RPMI8226 (cell line): ENCODE measurements at places on chromosomes 4 and X.

DNA sequence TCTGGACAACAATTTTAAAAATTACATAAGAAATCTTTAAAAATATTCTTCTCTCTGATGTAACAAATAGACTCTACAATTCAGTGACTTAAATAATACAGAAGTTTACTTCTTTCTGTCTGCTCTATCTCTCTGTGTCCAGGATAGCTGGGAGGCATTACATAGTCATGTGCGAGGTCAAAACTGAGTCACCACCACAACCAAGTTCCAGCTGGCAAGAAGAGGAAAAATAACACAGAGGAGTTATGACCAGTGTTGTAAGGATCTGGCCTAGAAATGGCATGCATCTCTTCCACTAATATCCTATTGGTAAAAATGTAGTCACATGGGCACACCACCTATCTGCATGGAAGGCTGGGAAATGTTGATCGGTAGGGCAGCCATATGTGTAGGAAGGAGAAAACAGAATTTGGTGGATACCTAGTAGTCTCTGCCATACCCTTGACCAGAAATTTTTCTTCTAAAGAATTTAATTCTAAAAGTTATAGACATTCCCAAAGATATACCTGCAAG lies 39.4 kb upstream of the WDFY3 start:
- DNase-seq: no peak

GRCh38 chr4:40003986-40004385 lies 26.3 kb upstream of the PDS5A start:
- peak; percentile 67 for DNase-seq

- no peak for DNase-seq
Measured at GRCh38 chr4:55074386-55074785, 51.0 kb downstream of the KDR start.

DNA sequence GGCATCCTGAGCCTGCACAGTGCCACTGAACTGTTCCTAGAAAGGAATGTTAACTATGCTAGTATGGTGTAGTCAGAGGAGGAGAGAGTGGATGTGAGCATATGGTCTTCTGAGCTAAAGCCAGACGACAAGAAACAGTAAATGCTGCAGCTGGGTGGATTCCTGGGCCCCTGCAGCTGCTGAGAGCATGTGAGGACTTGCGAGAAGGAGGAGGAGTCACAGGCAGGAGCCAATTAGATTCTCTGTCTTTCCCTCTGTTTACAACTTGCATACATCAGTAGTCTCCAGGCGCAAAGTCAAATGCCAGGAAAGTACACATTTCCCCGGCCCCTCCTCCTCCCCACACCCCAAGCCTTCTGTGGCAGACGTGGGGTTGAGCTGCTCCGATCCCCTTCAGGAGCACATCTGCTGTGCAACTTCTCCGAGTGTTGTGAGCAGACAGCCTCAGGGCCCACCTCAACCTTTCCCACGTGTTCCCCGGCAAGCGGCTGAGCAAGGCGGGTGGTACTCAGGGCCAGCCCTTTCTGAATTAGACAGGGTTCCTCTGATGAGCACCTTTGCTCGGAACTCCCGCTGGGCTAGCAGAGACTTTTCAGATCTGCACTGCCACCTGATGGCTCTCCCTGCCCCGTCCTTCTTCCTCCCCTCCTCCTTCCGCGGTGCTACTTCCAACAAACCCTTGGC lies 108.7 kb upstream of the ATP6AP2 start:
- DNase-seq: peak; percentile 63

DNA sequence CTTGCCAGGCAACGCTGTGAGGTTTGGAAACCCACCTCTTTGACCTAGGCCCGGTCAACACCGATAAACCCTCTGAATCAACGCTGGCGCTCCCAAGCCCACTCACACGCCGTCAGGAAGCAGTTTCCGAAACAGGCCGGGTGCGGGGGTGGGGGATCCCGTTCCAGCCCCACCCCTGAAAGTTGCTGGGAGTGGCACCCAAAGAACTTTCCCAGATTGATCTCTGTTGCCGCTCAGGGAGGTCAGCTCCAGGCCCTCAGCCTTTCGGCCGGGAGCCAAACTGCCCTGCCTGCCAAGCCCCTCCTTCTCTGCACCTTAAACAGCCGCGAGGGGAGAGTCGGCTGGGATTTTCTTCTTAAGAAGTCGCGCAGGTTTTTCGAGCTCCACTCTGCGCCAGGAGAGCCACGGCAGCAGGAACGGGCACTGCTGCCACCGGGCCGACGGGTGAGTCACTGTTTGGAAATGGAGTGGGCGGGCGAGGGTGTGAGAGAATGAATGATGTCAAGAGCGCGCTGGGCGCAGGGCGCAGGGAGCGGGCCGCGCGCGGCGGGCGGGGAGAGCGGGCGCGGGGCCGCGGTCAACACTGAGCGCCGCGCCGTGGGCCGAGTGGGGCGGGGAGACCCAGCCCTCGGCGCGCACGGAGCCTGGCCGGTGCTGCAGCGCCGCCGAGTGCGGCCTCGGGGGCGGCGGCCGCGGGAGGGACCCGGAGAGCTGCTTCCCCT lies at the start of gene SGMS2:
TSS of gene SGMS2 (plus strand) at position 583 of the 722 bp plus-strand sequence. CDS start 70,622 bp downstream, outside the sequence.
- peak; percentile 18 for DNase-seq

DNA sequence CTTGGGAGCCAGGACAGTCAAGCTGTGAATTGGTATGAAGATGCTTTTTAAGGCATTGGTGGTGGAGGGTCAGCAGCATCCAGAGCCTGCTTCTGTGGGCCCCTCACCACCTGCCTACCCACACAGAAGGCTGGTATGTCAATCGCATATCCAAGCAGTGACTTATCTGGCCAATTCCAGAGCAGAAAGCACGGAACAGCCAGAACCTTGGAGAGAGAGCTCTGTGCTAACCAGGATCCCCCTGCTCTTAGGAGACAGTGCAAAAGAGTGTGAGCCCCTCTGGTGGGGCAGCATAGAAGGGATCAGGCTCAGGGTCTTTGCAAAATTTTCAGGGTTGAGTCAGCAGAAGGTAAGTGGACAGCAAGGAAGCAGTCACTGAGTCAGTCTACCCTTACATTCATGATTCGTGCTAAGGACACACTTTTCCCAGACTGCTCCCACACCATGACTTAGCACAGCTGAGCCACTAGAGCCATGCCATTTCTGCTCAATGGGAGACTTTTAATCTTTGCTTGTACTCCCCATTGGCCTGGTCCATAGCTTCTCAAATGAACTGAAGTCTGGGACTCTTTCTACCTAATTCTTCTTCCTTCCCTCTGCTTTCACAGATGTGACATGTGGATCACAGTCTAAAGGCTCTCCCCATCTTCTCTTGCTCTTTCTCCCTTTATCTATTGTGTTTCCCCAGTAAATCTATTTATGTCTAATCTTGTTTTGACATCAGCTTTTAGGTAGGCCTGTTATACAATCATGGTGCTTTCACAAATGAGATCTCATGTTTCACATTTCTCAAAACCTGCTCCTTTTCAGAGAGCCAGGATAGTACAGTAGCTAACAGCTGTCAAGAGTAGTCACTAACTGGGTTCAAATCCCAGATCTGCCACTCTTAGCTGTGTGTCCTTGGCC lies 20.0 kb downstream of the MORF4L2 start:
- no peak for DNase-seq

DNA sequence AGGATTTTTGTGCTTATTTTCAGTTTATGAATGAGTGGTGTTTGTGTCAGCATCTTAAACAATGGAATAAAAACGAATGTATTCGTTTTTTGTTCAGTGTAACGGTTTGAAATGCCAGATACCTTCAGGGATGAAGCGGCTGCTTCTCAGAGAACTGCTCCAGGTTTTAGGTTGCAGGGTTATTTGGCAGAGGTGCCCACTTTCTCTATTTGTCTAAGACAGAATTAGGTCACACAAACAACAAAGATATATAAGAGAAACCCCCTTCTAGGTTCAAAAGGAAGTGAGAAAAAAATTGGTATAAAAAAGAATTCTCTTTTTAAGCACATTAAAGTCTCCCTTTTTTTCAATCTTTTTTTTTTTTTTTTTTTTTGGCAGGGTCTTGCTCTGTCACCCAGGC lies 98.9 kb downstream of the MFAP3L start:
- DNase-seq: no peak

DNA sequence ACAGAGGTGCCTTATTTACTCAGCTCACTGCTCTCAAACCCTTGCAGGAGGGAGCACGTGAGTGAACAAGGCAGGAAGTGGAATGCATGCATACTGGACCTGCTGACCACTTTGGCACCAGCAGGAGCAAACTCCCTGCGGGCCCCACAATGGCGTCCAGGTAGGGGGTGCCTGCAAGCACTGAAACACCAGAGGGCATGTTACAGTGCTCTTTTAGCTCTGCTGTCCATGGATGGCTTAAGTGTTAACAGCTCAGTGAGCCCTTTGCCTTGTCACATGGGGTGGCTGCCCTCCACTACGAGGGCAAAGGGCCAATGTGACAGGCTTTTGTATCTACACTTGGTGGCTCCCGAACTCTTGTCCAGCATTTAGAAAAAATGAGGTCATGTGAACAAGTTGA lies 199.5 kb upstream of the UGT8 start:
- DNase-seq: no peak

DNA sequence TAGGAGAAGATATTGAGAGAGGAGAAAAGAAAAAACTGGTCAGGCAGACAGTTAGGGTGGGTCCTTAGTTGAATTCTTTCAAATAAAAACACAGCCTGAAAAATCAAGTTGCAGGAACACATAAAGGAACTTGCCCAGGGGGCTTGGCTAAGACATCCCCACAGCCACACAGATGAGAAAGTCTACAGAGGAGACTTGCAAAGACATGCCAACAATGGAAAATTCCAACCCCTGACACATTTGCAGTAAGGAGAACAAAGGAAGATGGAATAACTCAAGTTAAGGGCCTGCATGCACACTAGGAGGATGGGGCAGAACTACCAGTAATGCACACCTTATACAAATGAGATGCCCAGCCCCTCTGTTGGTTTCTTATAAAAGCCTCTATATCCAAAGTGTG lies 197.6 kb downstream of the CPXCR1 start:
- no peak for DNase-seq
